Right renal pelvis (tissue), 4 donors: ENCODE measurements at places on chromosomes 1 and 21. TPM values are rescaled to one million over a fixed set of nuclear protein-coding genes. Genes with fewer than 3 reads are reported as not detected.

LCE2B gene
- not detected for polyA plus RNA-seq

COL11A1 gene
- polyA plus RNA-seq = 5.2 TPM

KLHDC9 gene
- polyA plus RNA-seq = 17.6 TPM

ELF3 gene
- polyA plus RNA-seq = 98.2 TPM

BGLAP gene
- polyA plus RNA-seq = 3.7 TPM

EXTL1 gene
- 1.0 TPM for polyA plus RNA-seq

TAF12 gene
- 35.2 TPM for polyA plus RNA-seq

TNN gene
- polyA plus RNA-seq = 2.5 TPM

DEPDC1 gene
- 18.3 TPM for polyA plus RNA-seq

CFAP141 gene
- not detected for polyA plus RNA-seq

DNA sequence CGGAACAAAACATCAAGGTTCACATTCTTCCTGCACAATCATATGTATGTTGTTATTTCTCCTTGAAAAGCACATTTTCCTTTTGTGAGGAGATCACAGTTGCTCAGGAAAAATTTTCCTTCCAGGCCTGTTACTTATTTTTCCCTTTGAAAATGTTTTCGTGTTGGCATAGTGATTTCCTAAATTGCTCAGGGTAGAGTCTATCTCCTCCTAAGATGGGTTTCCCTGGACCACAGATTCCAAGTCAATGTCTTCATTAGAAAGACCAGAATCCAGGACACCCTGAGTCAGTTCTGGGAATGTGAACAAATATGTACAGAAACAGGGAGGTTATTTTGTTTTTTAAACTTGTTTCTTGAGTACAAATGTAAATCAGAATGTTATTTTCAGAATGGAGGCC, 94.3 kb upstream of the C1orf105 start:
- DNase-seq = no peak

GRCh38 chr1:236307435-236307834, 25.7 kb upstream of the ERO1B start:
- DNase-seq = no peak

GRCh38 chr1:157438146-157438545, 114.2 kb downstream of the FCRL5 start:
- no peak for DNase-seq

DNA sequence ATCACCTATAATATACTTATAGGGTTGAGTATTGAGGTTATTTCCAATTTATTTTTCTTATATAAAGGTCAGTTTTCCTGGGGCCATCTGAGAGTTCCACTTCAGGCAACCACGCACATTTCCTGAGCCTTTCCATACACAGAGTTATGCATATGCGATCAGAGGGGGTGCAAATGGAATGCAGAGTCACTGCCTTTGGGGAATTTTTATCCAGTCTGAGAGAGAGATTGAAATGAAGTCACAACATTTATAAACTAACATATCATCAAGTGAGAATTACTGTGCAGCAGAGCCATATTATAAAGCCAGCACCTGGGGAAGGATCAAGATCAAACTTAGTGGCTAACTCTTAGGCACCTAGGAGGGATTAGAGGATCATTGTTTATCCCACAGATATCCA, 299.9 kb upstream of the PLXNA2 start:
- no peak for DNase-seq

GRCh38 chr1:81431624-81432000, 369.1 kb upstream of the ADGRL2 start:
- no peak for DNase-seq

DNA sequence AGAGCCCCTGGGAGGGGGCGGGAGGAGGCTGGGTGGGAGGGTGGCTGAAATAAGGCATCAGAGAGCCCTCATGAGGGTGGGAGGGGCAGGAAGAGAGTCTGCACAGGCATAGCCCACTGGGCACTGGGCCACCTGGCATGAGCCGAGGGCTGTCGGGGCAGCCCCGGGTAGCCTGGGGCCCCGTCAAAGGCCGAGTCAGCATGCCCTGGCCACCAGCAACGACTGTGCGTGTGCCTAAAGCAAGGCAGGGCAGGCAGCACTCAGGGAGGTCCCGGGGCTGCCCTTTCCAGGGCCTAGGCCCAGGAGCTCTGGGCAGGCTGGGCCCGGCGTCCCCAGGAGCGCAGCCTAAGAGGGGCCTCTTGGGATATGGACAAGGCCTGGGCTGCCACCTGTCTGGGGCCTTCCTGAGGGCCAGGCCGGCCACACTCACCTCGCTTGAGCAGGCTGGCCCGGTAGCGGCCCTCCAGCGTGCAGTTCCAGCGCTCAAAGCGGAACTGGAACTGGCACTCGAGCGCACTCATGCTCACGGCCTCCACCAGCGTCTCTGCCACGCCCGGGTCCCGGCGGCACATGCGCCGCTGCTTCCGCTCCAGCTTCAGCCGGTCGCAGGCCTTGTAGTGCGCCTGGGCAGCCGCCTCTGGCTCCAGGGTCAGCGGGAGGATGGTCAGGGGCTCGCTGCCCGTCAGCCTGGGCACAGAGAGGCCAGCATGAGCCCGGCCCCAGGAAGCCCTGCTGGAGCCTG, 22.7 kb downstream of the WNT9A start:
- no peak for DNase-seq

GRCh38 chr21:18053151-18053550, 191.5 kb upstream of the CHODL start:
- DNase-seq = no peak

- DNase-seq = no peak
Measured at GRCh38 chr1:24119859-24120756, 8.2 kb upstream of the MYOM3 start.

GRCh38 chr1:229273507-229274232, 2.8 kb downstream of the RAB4A start:
- no peak for DNase-seq

GRCh38 chr1:156153362-156153761, at the start of gene SEMA4A:
Gene SEMA4A (plus strand): TSS chr1:156153585. CDS start chr1:156154579, 994 bp downstream.
- DNase-seq = no peak

- no peak for DNase-seq
Measured at GRCh38 chr1:102336602-102337001, 339.9 kb upstream of the OLFM3 start.

DNA sequence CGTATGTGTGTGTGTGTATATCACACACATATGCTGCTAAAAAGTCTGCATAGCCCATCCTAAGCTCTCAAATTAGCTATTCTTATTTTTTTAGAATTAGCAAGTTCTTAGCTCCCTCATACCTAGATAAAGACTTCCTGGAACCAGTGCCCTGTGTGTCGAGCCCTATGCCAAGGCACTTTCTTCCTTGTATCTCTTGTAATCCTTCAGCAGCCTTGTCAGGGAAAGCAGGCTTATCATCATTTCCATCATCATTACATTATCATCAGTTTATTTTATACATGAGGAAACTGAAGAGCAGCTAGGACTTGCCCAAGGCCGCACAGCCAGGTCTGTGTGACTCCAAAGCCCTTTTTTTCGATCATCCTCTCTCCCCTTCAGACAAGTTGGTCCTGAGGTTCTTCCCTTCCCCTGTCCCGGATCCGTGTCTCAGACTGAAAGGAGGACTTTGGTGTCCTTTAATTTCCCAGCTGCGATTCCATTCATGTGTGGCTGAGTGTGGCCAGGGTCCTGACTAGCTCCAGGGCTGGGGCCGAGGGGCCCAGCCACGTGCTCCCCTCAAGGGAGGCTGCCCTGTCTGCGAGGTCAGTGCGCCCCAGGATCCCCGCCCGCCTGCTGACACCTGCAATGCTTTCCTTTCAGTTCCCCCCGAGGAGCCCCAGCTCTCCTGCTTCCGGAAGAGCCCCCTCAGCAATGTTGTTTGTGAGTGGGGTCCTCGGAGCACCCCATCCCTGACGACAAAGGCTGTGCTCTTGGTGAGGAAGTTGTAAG, 24.9 kb downstream of the IL6R start:
- no peak for DNase-seq

DNA sequence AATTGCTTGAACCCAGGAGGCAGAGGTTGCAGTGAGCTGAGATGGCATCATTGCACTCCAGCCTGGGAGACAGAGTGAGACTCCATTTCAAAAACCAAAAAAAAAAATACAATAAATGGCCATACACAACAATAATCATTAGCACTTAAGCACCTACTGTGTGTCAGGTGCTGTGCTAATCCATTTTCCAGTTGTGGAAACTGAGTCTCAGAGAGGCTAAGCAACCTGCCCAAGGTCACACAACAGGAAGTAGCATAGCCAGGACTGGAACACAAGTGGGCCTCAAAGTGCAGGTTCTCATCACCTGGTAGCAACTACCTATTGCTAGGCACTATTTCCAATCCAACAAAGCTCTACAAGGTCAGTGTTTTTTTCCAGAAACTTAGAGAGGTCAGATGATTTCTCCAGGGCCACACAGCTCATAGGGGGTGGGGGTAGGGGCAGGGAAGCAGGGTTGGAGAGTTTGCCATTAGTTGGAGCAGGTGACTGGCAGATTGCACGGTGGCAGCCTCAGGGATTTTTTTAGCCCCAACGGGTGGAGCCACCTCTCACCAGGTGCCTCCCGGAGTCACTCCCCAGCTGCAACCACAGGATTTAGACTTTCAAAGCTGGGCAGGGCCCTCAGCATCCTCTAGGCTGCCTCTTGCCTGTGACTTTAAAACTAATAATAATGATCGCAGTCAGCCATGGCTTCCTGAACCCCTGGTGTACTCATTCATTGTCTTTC, 52.5 kb upstream of the ID3 start:
- DNase-seq = no peak

DNA sequence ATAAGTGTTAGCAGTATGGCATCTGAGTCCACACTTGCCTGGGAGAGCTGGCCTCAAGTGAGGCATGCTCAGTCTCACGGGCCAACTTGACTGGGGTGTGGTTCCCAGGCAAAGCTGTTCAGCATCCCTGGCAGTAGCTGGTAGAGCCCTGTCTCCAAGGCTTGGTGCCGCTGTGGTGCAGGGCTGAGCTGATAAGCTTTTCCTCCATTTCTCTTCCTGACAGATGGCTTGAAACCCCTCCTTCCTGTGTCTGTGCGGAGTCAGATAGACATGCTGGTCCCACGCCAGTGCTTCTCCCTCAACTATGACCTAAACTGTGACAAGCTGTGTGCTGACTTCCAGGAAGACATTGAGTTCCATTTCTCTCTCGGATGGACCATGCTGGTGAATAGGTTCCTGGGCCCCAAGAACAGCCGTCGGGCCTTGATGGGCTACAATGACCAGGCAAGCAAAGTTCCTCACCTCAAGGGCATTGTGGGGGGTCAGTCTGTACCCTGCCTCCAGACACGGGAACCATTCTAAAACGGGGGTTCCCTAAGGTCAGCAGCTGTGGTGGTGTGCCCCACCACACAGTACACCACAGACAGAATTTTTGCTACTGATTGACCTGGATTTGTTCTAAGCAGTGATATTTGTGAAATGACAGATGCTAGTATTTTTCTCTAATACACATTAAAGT, 13.7 kb upstream of the MIIP start:
- no peak for DNase-seq

DNA sequence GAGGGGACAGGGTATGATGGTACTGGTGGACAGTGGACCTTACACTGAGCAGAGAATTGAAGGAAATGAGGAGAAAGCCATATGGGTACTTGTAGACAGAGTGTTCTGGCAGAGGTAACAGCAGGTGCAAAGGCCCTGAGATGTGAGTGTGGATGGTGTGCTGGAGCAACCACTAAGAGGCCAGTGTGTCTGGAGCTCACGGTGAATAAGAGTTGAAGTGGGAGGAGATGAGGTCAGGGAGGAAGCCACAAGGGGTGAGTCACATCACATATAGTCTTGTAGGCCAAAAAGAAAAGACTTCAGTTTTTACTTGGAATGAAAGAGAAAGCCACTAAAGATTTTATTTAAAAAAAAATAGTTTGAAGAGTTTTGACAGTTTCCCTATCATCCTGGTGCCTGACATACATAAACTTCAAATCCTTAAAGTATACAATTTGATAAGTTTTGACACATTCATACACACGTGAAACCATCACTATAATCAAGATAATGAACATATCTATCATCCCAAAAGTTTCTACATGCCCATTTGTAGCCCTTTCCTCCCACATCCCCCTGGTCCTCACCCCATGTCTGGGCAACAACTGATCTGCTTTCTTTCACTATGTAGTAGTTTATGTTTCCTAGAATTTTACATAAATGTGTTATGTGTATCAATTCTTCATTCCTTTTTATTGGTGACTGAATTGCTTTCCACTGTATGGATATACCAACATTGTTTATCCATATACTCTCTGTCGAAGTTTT, 148.4 kb downstream of the GPATCH2 start:
- no peak for DNase-seq
